Esophagus muscularis mucosa (tissue), 4 donors: ENCODE measurements at places on chromosomes 13 and 19. TPM values are rescaled to one million over a fixed set of nuclear protein-coding genes. Genes with fewer than 3 reads are reported as not detected.

VSTM1 gene
- not detected for total RNA-seq

INSL3 gene
- not detected for total RNA-seq

- no peak for DNase-seq
- H3K27me3 ChIP-seq = no peaks in the 10 kb centered on the region
- H3K4me1 ChIP-seq = peaks cover 41% of the 10 kb centered on the region
- H3K36me3 ChIP-seq = peaks cover 27% of the 10 kb centered on the region
Measured at GRCh38 chr19:46609511-46610412, 8.6 kb downstream of the CALM3 start.

DNA sequence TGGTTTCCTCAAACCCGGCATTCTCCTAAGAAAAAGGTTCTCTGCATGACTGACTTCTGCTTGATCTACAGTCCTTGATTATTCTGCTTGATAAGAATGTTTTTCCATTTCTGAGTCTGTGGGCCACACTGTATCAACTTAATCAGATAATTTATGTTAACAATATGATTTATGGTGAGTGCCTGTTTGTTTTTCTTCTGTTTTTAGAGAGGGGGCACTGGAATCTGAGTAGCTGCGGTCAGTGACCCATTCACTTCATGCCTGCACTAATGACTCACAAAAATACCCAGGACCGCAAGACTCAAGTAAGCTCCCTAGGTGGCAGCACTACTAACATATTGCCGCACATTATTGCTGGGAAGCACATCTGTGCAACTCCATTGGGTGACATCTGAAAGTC, 542.3 kb upstream of the ATXN8OS start:
- H3K36me3 ChIP-seq = no peaks in the 10 kb centered on the region
- no peak overlapping the region for H3K4me3 ChIP-seq
- H3K27ac ChIP-seq = no peak overlapping the region
- DNase-seq = no peak
- no peaks in the 10 kb centered on the region for H3K27me3 ChIP-seq

DNA sequence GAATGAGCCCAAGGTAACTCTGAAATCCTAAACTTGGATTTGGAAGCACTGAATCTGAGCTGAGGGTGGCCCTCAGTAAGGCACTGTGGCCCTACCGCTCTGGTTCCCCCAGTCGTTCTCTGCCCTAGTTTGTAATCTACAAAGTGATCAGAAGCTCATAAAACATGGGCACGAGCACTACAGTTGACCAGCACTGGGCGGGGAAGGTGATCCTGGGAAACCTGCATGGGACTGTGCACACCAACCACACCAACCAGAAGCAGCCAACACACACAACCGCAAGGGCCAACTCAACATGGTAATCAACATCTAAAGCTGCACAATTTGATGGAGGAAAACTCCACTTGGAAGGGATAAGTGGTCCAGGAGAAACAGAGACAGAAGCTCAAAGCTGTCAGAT, 22.9 kb downstream of the SLC7A1 start:
- H3K4me3 ChIP-seq = no peak overlapping the region
- peaks cover 16% of the 10 kb centered on the region for H3K4me1 ChIP-seq
- no peaks in the 10 kb centered on the region for H3K27me3 ChIP-seq

- peaks cover 12% of the 10 kb centered on the region for H3K4me1 ChIP-seq
- no peaks in the 10 kb centered on the region for H3K27me3 ChIP-seq
- H3K4me3 ChIP-seq = no peak overlapping the region
- H3K36me3 ChIP-seq = no peaks in the 10 kb centered on the region
- no peak overlapping the region for H3K27ac ChIP-seq
Measured at GRCh38 chr19:3904233-3904632, 23.7 kb downstream of the ATCAY start.

GRCh38 chr19:57815247-57816075, 748 bp upstream of the ZNF552 start:
- H3K4me3 ChIP-seq = peak overlapping the region; percentile 63
- H3K36me3 ChIP-seq = peaks cover 3% of the 10 kb centered on the region
- H3K27ac ChIP-seq = peak overlapping the region; percentile 77
- peaks cover 11% of the 10 kb centered on the region for H3K4me1 ChIP-seq
